ENCODE measurements at places on chromosomes 16 and 17.
A peak's percentile ranks its signal among the peaks of the same experiment; 100 is the strongest.

- no peak for DNase-seq
Observed at GRCh38 chr16:84633622-84634021, 14.7 kb upstream of the KLHL36 start.

GRCh38 chr17:81601525-81602120 is 35.3 kb downstream of the NPLOC4 start:
- DNase-seq = no peak

GRCh38 chr16:23537390-23537789 is 19.8 kb downstream of the EARS2 start:
- no peak for DNase-seq

DNA sequence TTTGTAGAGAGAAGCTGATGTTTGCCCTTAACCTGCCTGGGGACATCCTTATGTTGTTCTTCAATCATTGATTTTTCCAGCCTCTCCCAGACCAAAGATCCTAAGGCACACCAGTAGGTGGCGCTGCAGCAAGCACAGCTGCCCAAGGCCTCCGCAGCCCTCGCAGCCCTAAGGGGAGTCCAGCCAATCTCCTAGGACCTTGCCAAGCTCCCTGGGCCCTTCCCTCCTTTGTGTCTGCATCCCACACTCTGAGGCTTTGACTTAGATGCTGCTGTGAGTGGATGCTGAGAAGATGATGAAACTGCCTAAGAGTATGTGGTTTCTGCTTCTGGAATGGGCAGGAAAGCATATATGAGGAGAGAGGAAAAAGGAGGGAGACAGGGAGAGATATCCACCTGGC is 47.1 kb downstream of the SPACA3 start:
- DNase-seq = no peak

DNA sequence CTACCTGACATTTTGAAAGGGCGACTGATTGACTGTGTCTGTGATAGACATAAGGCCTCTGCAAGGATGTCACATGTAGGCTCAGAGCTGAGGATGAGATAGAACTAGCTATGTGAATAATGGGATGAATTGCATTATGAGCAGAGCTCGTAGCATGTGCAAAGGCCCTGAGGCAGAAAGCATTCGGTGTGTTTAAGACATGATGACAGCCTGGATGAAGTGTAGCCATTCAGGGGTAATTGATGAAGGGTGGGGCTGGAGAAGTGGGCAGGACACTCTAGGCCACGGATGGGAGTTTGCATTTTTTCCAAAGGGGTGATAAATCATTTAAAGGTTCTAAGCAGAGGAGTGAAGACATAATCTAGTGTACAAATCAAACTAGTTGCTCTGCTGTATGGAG is 62.6 kb downstream of the USP43 start:
- DNase-seq = no peak

DNA sequence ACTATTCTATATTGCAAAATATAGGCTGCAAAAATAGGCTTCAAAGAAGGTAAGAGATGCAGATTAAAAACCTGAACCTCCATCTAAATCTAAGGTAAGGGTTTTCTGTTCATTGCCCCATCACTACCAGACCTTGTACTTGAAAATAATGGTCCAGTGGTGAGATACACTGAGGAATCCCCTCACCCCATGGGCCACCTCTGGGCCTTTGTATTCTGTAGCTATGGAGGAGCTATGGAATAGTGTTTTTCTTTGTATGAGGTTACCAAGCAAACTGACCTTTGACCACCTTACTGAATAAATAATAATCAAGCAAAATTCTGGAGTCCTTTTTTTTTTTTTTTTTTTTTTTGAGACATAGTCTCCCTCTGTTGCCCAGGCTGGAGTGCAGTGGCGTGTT is 4.8 kb upstream of the UBE2Z start:
- no peak for DNase-seq

DNA sequence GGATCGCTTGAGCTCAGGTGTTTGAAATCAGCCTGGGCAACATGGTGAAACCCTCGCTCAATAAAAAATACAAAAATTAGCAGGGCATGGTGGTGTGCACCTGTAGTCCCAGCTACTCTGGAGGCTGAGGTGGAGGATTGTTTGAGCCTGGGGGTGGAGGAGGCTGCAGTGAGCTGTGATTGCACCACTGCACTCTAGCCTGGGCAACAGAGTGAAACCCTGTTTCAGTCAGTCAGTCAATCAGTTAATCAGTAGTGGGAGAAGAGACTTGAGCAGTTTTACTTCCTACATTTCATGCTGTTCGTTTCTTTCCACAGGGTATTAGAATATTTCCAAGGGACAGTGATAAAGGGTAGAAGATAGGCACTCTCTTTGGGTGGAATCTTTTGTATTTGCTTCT is 8.8 kb downstream of the MAP3K3 start:
- no peak for DNase-seq

- no peak for DNase-seq
Observed at GRCh38 chr16:86925067-86925791, 346.9 kb downstream of the FOXL1 start.

- DNase-seq = no peak
Observed at GRCh38 chr16:50198802-50199403, 45.8 kb downstream of the TENT4B start.

- peak; percentile 54 for DNase-seq
Observed at GRCh38 chr16:89324056-89325010, 106.8 kb downstream of the ZNF778 start.

GRCh38 chr16:57941016-57941664 is 29.8 kb downstream of the CNGB1 start:
- DNase-seq = no peak

GRCh38 chr16:27414788-27415431 is 12.9 kb downstream of the IL21R start:
- no peak for DNase-seq

DNA sequence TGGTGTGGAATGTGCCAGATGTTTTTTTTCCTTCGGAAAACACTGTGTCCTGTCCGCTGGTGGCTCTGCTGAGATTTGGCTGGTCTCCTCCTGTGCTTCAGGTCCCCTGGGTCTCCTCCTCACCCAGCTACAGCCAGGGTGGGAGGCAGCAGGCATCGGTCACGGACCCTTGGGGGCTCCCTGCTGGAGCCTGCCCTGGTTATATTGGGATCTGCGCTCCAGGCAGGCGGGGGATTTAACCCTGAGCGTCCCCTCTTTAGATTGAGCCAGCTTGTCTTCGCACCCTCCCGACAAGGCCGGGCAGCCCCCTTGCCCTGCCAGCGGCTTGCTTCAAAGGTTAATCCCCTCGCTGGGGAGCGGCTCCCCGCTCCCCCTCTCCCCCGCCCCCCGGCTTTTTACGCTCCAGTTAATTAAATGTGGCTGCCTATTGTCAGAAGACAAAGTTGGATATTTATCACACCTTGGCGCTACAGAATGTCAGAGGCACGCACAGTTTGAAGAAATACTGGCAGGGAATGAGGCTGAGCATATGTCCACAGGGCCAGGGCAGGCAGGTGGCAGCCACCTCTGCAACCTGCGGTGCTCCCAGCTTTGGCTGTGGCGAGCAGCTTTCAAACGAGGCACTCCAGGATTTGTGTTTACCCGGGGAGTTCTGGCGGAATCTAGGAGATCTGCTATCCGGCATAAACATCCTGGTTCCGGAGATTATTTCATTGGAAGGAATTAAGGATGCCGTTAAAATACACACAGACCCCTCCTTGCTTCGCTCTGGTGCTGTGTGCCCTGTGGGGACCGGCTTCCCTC is 38.2 kb upstream of the GSE1 start:
- DNase-seq = no peak

- no peak for DNase-seq
Observed at GRCh38 chr17:28765038-28765437, 21.2 kb downstream of the TRAF4 start.

- DNase-seq = no peak
Observed at GRCh38 chr17:68351395-68351794, 60.1 kb downstream of the ARSG start.

DNA sequence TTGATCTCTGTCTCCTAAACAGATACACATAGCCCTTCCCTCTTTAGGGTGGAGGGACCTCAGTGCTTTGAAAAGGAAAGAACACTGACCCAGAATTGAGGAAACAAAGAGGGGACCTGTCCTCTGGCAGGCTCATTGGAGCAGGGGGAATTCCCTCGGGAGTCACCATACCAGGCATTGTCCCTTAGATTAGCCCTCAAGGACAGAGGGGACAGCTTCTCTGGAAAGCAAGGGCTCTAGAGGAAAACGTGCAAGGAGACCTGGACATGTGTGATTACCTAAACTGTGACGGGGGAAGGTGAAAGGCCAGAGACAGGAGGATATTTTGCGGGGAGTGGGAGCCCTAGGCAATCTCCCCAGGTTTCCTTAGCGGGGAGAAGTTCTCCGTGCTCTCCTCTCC is 7.6 kb upstream of the FZD2 start:
- no peak for DNase-seq

DNA sequence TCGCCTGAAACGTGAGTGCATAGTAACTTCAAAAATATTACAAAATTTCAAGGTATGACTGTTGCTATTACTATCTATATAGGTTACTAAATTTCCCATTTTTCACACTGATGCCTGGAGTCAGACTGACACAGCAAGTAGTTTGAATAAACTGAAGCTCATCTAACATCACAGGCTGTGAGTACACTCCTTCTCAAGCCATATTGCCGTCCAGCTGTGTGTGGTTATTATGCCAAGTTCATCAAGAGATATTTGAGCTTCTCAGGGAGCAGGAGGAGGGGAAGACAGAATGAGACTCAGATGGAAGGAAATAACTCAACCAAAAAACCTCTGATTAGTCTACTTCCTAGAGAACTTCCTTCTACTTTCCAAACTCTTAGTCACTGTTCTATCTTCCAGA is 473.9 kb downstream of the TOX3 start:
- DNase-seq = no peak

DNA sequence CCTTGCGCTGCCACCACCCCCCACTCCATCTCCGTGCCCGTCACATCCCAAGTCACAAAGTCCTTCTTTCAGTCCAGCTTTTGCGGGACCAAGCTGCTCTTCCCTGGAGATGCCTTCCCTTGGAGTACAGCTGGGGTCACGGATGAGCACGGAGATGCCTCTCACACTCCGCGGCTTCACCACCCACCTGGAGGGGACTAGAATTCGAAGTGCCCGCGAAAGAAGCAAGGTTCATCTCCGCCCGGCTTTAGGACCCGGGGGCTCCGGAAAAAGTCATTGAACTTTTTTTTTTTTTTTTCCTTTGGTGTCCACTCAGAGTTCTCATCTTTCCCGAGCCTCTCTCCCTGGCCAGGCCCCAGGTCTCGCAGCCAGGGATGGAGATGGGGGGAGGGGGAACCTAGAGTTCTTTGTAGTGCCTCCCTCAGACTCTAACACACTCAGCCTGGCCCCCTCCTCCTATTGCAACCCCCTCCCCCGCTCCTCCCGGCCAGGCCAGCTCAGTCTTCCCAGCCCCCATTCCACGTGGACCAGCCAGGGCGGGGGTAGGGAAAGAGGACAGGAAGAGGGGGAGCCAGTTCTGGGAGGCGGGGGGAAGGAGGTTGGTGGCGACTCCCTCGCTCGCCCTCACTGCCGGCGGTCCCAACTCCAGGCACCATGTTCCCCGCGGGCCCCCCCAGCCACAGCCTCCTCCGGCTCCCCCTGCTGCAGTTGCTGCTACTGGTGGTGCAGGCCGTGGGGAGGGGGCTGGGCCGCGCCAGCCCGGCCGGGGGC is at the start of gene FKBP10:
Gene FKBP10 (plus strand): TSS at position 624 of the 771 bp plus-strand sequence. CDS start 31 bp downstream, at position 655.
- DNase-seq = no peak

- DNase-seq = no peak
Observed at GRCh38 chr17:8122422-8122923, 1.4 kb downstream of the HES7 start.

DNA sequence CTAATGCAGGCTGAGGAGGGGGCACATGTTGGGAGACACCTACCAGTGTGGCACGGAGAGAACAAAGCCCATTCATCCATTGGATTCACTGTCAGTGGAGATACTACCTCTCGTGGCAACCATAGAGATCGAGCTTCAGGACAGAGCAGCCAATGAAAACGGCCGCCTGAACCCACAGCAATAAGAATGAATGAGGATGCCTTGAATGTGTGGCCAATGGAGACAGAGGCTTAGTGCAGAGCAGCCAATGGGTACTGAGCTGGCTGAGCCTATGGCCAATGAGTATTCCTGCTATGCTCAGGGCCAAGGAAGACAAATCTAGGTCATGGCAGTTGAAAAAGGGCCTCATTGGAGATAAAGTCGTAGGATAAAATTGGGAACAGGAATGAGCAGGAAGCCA is 10.9 kb downstream of the ARHGEF15 start:
- DNase-seq = no peak

DNA sequence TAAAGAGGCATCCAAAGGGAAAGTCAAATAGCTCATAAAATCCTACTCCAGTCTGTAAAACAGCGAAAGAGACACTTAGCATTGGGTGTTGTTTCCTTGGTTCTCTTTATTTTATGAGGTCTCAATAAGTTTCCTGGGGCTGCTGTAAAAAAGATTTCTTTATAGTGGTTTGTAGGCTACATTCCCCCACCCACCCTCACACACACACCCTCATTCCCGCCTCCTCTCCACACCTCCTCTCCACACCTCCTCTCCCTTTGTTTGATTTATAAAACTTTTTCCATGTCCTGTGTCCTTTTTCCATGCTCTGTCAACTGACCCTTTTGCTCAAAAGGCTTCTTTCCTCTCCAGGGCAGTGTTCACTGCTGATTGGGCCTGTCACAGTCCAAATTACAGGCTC is 178.9 kb upstream of the SOX9 start:
- no peak for DNase-seq

DNA sequence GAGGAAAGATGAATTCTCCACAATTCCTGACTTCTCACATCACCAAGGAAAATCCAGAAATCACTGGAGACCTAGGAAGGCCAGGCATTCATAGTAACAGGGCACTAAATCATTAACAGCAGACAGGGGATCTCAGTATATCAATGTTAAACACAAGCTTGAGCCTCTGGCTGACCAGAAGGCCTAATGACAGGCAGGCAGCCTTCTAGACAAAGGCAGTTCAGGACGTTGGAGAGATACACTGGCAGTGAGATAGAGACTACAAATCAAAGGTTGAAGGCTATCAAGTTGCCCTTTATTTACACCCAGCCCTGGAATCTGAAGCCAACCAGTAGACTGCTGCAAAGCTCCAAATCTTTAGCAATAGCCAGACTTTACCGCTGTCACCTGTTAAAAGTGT is 422.8 kb upstream of the CCL2 start:
- no peak for DNase-seq

GRCh38 chr16:842061-842476 is 41.5 kb upstream of the GNG13 start:
- DNase-seq = no peak

DNA sequence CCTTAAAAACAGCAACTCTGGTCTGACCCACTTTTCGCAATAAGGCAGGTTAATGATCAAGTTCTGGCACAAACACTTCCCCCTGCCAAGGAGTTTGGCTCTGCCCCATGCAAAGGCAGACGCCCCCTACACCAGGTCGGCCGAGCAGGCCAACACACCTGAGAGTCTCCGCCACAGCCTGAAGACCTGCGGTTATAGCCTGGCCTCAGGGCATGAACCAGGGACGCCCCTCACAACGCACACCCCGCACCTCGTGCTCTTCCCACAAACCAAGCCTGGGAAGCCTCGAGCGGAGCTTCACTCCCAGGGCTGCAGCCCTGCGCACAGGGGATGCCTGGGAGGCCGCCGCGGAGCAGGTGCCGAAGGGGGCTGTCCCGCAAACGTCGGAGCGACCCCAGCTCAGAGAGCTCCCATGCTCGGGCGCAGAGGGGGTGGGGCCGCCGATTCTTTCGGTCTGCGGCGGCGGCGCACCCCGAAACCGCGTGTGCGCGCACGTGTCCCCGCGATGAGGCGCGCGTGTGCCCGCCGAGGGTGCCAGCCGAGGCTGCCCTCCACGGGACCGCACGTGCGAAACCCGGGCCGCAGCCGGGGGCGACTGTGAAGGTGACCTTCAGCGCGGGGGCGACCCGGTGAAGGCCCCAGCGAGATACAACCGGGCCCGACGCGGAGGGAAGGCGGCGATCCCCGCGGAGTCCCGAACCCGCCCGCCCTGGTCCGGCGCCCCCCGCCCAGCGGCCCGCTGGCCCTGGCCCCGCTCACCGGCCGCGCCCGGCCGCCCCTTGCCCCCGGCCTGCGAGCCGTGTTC is 559 bp downstream of the CLUH start:
- DNase-seq = no peak
